ENCODE measurements at places on chromosomes 4 and X. TPM values are rescaled to one million over a fixed set of nuclear protein-coding genes. Genes with fewer than 3 reads are reported as not detected.

DNA sequence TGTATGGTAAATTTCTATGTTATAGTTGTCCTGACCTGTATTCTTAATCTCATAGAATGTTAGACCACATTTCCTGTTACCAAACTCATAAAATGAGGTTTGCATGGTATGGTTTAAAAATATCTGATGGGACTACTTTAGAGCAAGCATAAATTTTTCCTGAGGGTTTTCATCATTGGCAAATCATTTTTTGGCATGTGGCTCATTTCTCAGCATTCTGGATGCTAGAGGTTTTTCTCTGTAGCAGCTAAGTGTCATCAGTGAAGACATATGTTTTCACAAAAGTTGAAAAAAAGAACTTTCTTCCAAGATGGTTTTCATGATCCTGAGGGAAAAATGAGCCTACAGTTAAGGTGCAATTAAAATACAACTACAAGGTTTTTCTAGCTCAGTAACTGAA is 503.5 kb upstream of the FAM47C start:
- H3K4me3 ChIP-seq, result no peak overlapping the region
- H3K27ac ChIP-seq, result no peak overlapping the region
- H3K36me3 ChIP-seq, result no peaks in the 10 kb centered on the region
- H3K4me1 ChIP-seq, result no peaks in the 10 kb centered on the region
- no peak for DNase-seq

The PF4V1 gene
- not detected for total RNA-seq

GRCh38 chr4:147118528-147118927 is 172.9 kb upstream of the TTC29 start:
- no peaks in the 10 kb centered on the region for H3K36me3 ChIP-seq
- H3K4me1 ChIP-seq, result no peaks in the 10 kb centered on the region
- no peak overlapping the region for H3K4me3 ChIP-seq
- H3K27me3 ChIP-seq, result no peaks in the 10 kb centered on the region

- no peaks in the 10 kb centered on the region for H3K36me3 ChIP-seq
- H3K4me1 ChIP-seq, result peaks cover 10% of the 10 kb centered on the region
- H3K4me3 ChIP-seq, result no peak overlapping the region
- no peaks in the 10 kb centered on the region for H3K27me3 ChIP-seq
- no peak overlapping the region for H3K27ac ChIP-seq
Measured at GRCh38 chrX:136711147-136711546, 63.2 kb downstream of the CD40LG start.

GRCh38 chr4:40888933-40889332 is 139.2 kb downstream of the NSUN7 start:
- no peaks in the 10 kb centered on the region for H3K4me1 ChIP-seq
- no peak for DNase-seq
- H3K27me3 ChIP-seq, result no peaks in the 10 kb centered on the region
- H3K4me3 ChIP-seq, result no peak overlapping the region

The DCAF8L2 gene
- not detected for total RNA-seq

DNA sequence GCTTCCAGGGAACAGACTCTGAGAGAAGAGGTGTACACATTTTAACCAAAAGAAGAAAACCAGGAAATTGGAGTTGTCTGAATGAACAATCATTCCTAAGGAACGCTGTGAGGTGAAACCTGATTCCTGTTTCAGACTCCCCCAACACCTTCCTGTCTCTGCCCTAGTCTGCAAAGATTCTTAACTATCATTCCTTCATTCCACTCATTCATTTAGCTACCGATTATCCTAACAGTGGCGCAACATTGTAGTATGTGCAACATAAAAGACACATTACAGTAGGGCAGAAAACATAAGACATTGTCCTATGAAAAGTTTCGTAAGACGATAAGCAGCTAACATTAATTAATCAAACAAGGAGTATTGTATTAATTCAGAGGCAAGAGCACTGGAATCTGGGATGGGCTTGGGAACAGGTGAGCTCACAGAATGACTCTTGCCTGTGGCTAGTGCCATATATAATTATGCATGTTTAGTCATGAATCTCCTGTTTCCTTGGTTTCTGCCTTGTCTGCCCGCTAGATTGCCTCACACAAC is 23.8 kb upstream of the ADH7 start:
- no peak overlapping the region for H3K27ac ChIP-seq
- H3K36me3 ChIP-seq, result no peaks in the 10 kb centered on the region
- no peak overlapping the region for H3K4me3 ChIP-seq
- DNase-seq, result no peak
- no peaks in the 10 kb centered on the region for H3K4me1 ChIP-seq

DNA sequence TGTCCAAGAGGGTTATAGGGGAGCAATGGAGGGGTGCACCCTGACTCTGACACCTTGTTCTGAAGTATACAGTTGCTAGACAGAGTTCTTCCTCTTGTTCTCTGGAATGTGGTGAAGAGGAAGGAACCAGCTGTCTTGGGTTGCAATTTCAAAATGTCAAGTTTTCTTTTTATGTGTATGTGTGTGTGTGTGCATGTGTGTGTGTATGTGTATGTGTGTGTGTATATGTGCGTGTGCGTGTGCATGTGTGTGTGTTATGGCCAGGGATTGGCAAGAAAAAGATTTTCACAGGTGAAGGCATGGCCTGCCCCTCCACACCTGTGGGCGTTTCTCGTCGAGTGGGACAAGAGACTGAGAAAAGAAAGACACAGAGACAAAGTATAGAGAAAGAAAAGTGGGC is 81.6 kb upstream of the ADGRA3 start:
- H3K4me3 ChIP-seq, result no peak overlapping the region
- no peaks in the 10 kb centered on the region for H3K36me3 ChIP-seq
- H3K4me1 ChIP-seq, result no peaks in the 10 kb centered on the region
- no peak for DNase-seq
- H3K27me3 ChIP-seq, result no peaks in the 10 kb centered on the region

GRCh38 chr4:77225022-77225421 is 68.0 kb downstream of the CCNG2 start:
- no peaks in the 10 kb centered on the region for H3K4me1 ChIP-seq
- H3K36me3 ChIP-seq, result no peaks in the 10 kb centered on the region
- H3K27ac ChIP-seq, result no peak overlapping the region
- H3K4me3 ChIP-seq, result no peak overlapping the region

- H3K4me3 ChIP-seq, result no peak overlapping the region
- no peak for DNase-seq
- no peaks in the 10 kb centered on the region for H3K4me1 ChIP-seq
- no peak overlapping the region for H3K27ac ChIP-seq
- H3K36me3 ChIP-seq, result no peaks in the 10 kb centered on the region
Measured at GRCh38 chr4:156536661-156537060, 434.9 kb downstream of the PDGFC start.

The ZNF185 gene
- total RNA-seq, result 22.0 TPM

The PAGE2B gene
- total RNA-seq, result not detected

DNA sequence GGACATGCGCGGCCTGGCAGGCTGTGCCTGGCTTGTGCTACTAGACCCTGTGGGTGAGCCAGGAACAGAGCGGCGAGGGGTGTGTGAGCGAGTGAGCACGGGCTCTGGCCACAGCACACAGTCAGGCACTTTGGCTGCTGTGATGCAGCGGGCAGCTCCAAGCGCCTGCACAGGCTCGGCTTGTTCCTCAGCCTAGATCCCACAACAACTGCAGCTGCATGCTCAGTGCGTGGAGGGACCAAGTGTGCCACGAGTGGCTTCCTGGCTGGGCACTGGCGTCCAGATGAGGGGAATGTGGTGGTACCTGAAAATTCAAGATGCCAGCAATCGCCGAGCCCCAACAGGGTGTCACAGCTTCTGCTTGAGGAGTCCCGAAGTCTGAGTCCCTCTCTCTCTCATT is 1056.6 kb downstream of the RAPGEF2 start:
- no peak overlapping the region for H3K4me3 ChIP-seq
- DNase-seq, result no peak
- H3K36me3 ChIP-seq, result no peaks in the 10 kb centered on the region
- H3K4me1 ChIP-seq, result no peaks in the 10 kb centered on the region
- no peak overlapping the region for H3K27ac ChIP-seq

The USP51 gene
- total RNA-seq, result 3.3 TPM

All from left lung (tissue), 14 donors.